ENCODE measurements at places on chromosomes 2 and 18.

- DNase-seq = no peak
Measured at GRCh38 chr2:149687052-149687427, 99.5 kb upstream of the MMADHC start.

DNA sequence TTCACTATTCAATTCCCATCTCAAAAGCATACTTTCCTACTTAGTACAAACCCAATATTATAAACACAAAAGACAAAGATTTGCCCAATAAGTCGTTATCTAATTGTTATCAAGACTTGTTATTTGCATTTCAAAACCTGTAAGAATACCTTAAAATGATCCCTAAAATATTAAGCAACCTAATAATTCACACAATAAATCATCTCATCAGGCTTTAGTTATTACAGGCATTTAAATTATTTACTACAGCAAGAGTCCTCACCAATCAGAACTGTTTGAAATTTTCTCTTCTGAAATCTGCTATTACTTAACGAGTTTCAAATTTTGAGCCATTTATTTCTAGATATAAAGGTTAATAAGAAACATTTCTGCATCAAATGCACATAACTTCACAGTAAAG is 1.6 kb downstream of the CCDC88A start:
- DNase-seq = no peak

GRCh38 chr2:74742471-74742870 is 88.4 kb downstream of the SEMA4F start:
- no peak for DNase-seq

- no peak for DNase-seq
Measured at GRCh38 chr2:41803361-41803760, 244.5 kb upstream of the PKDCC start.

DNA sequence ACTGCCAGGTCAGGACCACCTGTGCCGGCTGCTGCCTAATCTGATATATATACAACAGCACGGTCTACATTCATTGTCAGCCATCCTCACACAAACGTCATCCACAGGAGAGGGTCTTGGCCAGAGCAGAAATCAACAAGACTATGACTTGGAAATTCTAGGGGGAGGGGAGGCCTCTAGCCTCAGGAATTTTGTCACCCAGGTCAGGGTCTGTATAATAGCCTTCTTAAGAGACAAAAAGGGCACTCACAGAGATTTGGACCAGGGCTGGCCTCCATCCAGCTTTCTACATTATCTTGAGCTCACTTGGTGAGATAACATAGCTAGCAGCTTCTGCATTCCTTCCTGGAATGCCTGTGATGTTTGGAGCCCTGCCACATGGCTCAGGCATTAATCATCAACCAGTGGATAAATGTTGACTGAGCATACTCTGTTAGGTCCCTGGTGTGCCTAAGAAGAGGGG is 50.4 kb upstream of the CTIF start:
- no peak for DNase-seq

GRCh38 chr2:175107146-175107545 is 60.9 kb downstream of the ATF2 start:
- DNase-seq = no peak

GRCh38 chr18:51028201-51028805 is 1.7 kb upstream of the SMAD4 start:
- peak; percentile 37 for DNase-seq

GRCh38 chr2:176260689-176261088 is 8.6 kb upstream of the MTX2 start:
- no peak for DNase-seq

GRCh38 chr18:46343931-46344372 is 239.8 kb downstream of the HAUS1 start:
- DNase-seq = peak; percentile 11

DNA sequence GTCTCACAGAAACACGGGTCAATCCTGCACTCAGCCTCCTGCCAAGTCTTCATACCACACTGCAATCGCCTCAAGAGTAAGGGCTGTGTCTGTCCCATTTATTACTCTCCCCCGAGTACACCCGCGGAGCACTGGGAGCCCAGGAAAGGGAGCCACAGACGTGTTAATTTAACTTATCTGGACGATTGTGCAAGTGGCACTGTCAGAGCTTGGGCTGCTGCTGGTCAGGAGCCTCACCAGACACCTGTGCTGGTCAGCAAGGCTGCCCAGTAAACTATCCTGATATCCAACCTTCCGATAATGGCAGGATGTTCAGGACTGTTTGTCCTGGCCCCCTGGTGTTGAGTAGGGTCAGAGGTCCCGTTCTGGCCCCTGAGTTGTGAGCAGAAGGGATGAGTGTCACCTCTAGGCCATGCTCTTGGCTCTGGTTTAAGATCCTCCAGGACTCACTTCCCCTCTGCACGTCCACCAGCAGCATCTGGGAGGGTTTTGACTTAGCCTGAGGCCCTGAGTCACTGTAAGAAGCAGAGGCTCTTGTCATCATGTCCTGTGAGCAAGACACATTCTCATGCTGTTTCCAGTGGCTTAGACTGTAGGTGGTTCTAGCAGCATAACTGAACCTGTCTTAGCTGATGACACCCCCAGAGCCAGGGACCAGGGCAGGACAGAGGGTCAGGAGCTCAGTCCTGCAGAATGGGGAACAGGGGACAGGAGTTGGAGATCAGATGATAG is 82.5 kb upstream of the ARL4C start:
- peak; percentile 33 for DNase-seq

DNA sequence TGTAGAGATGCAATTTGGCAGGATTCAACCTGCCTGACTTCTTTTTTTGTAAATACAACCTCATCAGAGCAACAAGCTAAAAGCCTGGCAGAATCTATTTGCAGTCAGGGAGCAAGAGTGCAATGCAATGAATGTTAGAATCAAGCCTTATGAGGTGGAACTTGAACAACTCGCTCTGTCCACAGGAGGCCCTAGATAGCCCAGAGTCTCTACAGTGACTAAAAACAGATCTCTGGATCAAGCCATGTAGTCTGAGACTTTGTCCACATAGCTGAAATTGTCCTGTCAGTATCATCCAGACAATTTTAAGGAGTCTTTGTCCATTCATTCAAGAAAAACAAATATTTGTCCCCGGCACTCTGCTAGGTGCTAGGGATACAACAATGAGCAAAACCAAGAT is 32.0 kb upstream of the CDK5R2 start:
- no peak for DNase-seq

- DNase-seq = peak; percentile 20
Measured at GRCh38 chr2:169108099-169108884, 38.9 kb downstream of the DHRS9 start.

GRCh38 chr18:3948958-3949357 is 499.0 kb downstream of the TGIF1 start:
- no peak for DNase-seq

DNA sequence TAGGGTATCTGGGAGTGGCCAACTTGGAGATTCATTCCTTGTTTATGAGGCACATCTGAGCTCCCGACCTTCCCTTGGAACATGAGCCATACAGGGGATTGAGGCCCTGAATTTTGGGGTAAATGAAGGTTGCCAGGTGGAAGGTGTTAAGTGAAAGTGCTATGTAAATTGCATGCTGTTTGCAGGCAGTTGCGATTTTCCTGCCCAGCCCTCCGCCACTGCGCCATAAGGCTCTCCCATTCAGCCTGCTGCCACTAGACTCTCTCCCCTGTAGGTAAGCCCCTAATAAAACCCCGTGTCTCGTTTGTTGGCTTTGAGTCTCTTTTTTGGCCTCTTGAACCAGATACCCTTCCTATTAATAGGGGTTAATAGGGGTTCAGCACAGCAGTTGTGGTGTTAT is 33.8 kb downstream of the PCARE start:
- no peak for DNase-seq

DNA sequence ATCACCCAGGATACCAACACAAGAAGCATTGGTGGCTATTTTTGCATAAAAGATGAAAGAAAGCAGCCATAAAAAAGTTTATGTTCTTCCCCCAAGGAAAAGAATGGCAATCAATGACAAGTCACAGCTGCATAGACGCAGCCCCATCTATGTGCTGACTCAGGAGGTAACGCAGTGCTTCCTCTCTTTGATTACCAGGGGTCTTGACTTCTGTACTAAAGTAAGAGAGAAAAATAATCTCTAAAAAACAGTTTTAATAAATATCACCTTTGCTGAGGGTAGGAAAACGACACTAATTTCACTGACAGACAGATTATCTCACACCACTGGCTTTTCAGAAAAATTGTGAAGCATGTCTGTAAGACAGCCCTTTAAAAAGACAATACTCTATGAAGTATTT is 33.9 kb upstream of the EVA1A start:
- no peak for DNase-seq

- no peak for DNase-seq
Measured at GRCh38 chr2:84477886-84478285, 18.8 kb upstream of the SUCLG1 start.

GRCh38 chr2:47079515-47080412 is 75.3 kb downstream of the STPG4 start:
- DNase-seq = no peak

DNA sequence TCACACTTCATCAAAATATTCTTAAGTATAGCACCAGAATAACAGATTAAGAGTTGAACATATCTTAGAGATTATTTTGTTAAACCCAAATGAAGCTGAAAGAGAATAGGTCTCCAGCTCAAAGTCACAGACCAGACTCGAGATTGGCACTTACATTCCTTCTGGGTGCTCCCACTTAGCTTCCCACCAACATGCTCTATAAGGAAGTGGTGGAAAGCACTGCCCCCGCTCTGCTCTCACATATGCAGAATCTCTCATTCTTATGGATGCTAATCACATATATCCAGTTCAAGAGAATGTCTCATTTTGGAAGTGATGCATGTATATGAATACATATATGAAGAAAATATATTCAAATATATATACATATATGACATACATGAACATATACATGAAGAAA is 71.5 kb upstream of the CD226 start:
- no peak for DNase-seq

DNA sequence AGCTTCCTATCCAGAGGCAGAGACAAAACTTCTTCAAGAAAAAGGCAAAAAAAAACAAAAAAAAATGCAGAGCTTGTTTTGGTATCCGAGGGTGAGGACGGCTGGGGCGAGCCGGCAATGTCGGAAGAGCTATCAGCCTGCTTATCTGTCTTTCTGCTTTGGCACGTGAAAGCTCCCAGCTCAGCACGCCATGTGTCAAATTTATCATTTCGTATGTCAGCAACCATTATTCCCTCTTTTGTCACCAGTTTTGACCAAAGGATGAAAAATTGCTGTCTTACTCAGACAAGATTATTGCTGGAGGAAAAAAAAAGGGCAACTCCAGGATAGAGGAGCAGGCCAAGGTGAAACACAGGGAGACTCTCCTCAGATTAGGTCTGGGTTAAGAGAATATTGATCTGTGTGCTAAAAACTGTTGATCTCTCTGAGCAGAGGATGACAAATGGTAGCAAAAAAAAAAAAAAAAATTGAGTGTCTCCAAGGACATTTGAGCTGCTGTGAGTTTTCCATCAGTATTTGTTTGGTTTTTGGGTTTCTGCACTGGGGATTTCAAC is 532.0 kb upstream of the POU3F3 start:
- no peak for DNase-seq

GRCh38 chr2:155830351-155830750 is 502.2 kb downstream of the NR4A2 start:
- no peak for DNase-seq

DNA sequence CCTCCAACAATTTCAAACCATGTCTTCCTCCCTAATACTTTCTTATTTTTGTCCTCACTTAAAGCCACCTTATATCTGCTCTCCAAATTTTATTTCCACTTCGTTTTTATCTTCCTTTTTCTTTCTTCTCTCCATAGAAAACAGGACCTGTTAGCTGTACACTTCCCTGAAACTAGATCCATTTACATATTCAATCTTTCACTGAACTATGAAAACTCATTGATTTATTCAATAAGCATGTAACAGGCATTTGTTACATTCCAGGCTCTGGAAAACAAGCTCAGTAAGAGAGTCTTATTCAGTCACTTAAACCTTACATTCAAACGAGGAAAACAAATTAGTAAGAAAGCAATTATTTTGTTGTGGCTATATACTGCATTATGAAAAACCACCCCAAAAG is 1225.3 kb downstream of the SUCLG1 start:
- no peak for DNase-seq

GRCh38 chr18:23648456-23648855 is 14.3 kb downstream of the ANKRD29 start:
- DNase-seq = no peak

DNA sequence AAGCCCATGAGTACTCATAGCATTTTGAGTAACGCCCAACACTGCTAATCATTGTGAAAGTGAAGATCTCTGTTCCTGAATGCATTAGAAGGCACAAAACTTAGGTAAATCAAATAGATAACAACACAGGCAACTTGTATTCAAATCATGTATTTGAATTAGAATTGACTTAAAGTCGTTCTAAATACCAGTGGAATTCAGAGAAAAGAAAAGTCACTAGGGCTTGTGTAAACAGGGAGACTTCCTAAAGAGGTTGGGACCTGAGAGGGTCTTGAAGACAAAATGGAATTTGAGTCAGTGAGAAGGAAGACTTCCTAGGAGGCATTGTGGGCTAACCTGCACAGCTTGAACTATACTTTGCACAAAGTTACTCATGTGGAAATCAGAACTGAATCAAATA is 127.2 kb downstream of the CTNNA2 start:
- DNase-seq = no peak

DNA sequence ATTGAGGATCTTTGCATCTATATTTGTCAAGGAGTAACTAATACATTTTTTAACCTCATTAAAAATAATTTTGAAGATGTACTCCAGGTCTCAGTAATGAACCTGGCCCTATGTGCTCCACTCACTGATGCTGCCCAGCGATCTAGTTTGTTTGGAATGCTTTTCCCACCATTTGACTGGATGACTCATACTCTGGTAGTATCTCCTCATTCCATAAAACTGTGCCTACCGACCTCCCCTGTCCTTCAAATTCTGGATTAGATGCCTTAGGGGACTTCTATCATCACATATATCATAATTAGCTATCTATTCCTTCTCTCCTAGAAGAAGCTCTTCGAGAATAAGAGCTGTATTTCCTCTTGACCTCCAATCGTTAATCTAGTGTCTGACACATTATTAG is 83.8 kb downstream of the FAM117B start:
- DNase-seq = no peak

GRCh38 chr2:218260742-218261422 is at the start of gene GPBAR1:
Gene GPBAR1, plus strand, starts transcription at chr2:218261015. Its CDS starts 1,710 bp downstream, at chr2:218262725.
- DNase-seq = no peak

GRCh38 chr2:213164263-213164662 is 12.9 kb upstream of the IKZF2 start:
- DNase-seq = no peak

DNA sequence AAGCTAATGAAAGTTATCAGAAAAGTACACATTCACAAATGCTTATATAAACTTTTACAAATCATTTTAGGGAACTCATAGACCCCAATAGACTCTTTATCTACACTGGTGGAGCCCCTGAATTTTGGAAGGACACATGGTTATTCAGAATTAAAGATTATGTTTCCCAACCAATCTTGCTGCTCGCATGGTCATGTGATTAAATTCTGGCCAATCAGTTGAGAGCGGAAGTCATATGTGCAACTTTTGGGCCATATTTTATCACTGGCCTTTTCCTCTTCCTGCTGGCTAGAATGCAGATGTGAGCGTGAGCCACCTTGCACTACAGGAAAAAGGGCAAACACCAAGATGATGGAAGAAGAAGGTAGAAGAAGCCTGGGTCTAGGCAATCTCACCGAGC is 19.8 kb downstream of the THOC1 start:
- DNase-seq = no peak

GRCh38 chr2:214507032-214507431 is 96.2 kb downstream of the VWC2L start:
- no peak for DNase-seq

All from MV-4-11 (cell line).